ENCODE measurements at places on chromosomes 6 and 20.

DNA sequence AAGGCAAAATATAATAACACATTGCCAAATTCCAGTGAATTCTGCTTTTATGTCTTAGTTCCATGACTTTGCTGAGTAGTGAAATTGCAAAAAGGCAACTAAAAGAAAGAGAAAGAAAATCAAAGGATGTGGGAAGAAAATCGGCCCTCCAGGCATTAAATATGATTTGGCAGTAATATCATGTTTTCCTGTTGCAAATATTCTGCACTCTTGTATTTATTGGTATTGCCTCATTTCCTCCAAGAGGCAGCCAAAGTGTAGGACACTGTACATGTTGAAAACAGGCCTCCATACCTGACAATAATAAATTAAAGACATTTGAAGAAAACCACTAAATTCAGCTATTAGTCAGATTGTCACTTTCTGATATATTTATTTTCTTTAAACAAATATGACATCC is 460.0 kb upstream of the NOX3 start:
- DNase-seq, result no peak

DNA sequence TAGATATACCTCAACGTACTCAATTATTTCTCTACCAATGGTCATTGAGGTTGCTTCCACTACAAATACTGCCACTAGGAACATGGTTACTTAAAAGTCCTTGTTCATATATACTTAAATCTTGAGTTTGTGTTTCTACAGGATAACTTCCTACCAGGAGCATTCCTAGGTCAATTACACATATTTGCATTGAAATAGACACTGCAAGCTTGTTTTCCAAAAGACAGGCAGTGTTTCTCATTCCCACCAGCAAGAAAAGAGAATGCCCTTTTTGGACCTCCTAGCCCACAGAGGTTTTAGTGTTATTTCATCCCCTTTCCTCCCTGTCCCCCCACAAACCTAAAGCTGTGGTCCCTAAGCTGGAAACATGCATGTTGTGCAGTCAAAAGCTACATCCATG is 177.3 kb downstream of the ID4 start:
- no peak for DNase-seq

GRCh38 chr20:35012227-35013069 is 56.8 kb downstream of the MYH7B start:
- DNase-seq, result no peak

DNA sequence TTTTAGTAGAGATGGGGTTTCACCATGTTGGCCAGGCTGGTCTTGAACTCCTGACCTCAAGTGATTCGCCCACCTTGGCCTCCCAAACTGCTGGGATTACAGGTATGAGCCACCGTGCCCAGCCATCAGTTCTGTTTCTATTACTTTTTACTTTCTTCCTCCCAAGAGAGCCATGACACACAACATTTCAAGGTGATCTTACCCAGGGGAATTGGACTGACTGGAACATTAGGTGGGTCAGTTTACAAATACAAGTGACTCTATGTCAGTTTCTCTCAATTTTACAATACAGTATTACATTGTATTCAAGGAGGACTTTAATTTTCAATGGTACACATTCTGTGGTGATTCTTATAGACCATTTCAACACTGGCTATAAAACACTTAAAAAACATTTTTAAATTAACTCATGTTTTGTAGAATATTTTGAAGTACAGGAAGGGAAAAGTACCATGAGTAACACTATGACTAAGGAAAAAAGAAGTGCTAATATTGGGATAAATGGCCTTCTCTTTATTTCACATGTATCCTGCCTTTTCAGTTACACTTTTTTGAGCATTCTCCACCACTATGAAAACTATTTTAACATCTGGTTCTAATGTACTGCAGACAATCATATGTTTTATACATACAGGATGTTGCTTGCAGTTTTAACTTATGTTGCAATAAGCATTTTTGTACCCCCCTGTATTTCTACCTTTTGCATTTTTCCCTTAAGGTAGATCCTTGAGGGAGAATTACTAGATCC is 8.4 kb downstream of the TPBG start:
- DNase-seq, result no peak

- no peak for DNase-seq
Observed at GRCh38 chr6:68087399-68088133, 547.5 kb upstream of the ADGRB3 start.

- DNase-seq, result no peak
Observed at GRCh38 chr6:125268765-125269164, 33.0 kb downstream of the HDDC2 start.

DNA sequence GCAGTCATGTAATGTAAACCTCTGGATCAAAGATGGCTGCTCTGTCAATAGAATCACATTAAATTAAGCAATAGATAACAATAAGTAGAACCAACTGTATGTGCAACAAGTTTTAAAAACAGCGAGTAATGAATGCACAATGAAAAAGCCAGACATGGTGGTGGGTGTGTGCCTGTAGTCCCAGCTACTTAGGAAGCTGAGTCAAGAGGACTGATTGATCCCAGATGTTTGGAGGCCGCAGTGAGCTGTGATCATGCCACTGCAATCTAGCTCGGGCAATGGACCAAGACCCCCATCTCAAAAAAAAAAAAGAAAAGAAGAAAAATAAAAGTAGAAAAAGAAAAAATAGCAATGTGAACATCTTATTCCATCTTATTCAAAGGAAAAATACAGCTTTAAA is 558.7 kb upstream of the MMS22L start:
- no peak for DNase-seq

DNA sequence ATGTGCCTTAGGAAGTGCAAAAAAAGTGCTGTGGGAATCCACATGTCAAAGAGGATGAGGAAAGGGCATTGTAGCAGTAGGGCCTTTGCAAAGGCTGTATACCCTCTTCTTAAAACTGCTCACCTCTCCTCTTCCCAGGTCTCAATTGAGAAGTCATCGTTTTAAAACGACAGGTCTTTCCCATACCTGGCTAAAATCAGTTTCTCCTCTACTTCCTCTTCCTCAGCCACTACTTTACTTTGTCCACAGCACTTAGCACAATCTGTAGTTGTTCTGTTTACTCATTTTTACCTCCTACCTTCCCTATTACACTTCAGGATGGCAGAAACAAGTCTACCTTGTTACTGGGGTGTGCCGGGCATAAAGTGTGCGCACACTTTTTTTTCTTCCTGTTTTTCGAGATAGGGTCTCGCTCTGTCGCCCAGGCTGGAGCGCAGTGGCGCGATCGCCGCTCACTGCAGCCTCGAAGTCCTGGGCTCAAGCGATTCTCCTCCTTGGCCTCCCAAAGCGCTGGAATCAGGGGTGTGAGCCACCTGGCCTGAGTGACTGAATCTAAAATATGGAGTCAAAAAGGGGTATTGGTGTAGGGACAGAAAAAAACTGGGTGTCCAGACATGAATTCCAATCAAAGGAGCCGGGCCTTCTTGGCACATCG is 9.8 kb upstream of the ELOVL5 start:
- no peak for DNase-seq

DNA sequence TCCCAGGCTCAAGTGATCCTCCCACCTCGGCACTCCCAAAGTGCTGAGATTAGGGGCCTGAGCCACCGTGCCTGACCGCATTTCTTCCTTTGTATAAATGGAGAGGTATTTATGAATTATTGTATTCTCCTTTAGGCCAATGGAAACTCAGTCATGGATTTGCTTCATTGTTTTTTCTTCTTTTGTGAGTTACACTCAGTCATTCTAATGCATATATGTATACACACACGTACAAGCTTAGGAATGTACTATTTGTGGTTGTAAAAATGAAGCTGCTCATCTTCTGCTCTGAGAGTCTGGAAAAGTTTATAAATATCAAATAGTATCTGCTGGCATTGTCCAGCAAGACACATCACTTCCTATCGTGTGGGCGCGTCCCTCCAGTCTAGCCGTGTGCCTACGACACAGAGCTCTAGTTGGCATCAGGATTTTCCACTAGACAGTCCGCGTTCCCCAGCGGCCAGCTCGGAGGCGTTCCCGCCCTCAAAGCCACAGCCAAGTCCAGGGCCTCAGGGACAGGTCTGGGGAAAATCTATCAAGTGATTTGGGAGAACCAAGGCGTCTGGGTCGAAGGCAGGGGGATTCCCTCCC is 215.2 kb downstream of the NFATC2 start:
- no peak for DNase-seq

- DNase-seq, result no peak
Observed at GRCh38 chr20:57772349-57772964, 62.6 kb upstream of the PMEPA1 start.

- no peak for DNase-seq
Observed at GRCh38 chr6:149939909-149940671, 1.7 kb upstream of the ULBP2 start.

- peak; percentile 52 for DNase-seq
Observed at GRCh38 chr6:125050663-125051318, 88.6 kb downstream of the RNF217 start.

GRCh38 chr6:115783402-115784061 is 277.2 kb downstream of the FRK start:
- DNase-seq, result peak; percentile 1

DNA sequence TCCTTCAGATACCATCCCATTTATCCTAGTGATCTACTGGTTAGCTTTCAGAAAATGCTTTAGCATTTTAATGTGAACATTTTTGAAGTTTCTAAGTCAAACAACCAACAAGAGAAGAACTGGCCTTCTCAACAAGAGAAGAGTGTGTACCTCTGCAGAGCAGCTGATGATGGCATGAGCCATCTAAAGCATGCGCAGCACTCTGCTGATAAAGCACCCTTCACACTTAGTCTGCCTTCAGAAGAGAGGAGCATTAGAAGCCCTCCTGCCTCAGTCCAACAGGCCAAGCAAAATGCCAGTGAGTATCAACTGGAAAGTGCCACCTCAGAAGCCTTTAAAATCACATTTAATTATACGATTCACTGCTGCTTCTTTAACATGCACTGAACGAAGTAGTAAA is 169.2 kb downstream of the BTBD9 start:
- no peak for DNase-seq

- no peak for DNase-seq
Observed at GRCh38 chr20:14232650-14233049, 104.8 kb downstream of the FLRT3 start.

GRCh38 chr6:89977808-89978748 is 83.8 kb downstream of the GJA10 start:
- DNase-seq, result no peak

Measured in LNCaP clone FGC (cell line).